Myocyte (in vitro differentiated cells): ENCODE measurements at places on chromosomes 3 and 15. TPM values are rescaled to one million over a fixed set of nuclear protein-coding genes. Genes with fewer than 3 reads are reported as not detected.

DNA sequence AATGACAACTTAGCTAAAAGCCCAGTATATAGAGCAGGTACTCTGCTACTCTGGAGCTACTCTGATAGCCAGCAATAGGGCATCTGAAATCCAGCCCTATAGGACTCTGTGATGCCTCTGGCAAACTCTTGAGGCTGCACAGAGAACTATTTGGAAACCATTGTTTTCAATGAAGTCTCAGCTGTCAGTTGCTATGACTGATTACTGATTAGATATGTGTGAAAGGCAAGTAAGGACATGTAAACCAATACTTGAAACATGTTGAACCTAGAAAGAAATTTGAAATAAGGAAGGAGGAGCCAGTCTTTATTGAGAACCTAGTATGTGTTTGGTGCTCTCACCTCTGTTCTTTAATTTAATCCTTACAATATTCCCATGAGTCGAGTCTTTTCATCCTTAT, 40.2 kb upstream of the CRTC3 start:
- no peak for DNase-seq

Gene MUC20
- total RNA-seq, result 0.10 and 0.96 TPM in 2 replicates

GRCh38 chr15:98700519-98700918, 52.2 kb downstream of the IGF1R start:
- DNase-seq, result peak; percentile 50

DNA sequence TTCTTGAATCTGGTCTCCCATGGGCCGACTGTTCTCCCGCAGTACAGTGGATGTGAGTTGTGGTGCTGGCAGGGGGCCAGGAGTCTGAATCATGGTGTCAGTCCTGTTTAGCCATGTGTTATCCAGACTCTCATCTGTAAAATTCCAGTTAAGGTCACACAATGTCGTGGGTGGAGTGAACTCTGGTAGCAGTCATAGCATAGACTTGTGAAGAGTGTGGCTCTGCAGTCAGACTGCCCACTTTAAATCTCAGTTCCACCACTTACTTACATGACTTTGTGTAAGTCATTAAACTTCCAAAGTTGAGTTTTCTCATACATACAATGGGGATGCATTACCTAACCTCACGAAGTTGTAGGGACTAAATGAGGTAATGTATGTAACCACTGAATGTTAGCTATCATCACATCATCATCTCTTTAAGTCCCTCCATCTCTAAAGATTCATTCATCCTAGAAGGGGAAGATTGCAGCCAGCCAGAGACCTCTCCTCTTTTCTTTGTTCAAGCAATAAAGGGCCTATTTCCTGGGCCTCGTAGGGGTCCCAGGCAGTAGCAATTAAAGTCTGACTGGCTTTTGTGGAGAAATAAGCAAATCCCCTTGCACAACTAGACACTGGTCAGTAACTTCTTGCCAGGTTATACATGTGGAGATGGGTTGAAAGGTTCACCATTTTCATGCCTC, 93.9 kb downstream of the PCCB start:
- DNase-seq, result peak; percentile 96

DNA sequence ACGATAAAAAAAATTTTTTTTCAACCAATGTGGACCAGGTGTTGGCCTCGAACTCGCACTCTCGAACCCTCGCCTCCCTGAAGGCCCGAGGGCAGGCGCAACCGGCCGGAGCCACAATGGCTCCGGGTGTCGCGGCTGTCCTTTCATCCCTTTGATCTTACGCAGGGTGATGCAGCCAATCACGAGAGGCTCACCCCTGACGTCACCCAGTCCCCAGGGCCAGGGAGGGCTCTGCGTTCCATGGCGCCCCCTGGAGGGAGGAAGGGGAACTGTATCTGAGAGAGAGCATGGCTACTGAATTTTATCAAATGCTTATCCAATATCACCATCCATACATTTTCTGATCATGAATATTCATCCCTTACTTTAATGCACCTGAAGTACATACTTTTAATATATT, 15.4 kb upstream of the GMNC start:
- no peak for DNase-seq

Gene ZNF35
- 15.3 and 18.7 TPM in 2 replicates for total RNA-seq

DNA sequence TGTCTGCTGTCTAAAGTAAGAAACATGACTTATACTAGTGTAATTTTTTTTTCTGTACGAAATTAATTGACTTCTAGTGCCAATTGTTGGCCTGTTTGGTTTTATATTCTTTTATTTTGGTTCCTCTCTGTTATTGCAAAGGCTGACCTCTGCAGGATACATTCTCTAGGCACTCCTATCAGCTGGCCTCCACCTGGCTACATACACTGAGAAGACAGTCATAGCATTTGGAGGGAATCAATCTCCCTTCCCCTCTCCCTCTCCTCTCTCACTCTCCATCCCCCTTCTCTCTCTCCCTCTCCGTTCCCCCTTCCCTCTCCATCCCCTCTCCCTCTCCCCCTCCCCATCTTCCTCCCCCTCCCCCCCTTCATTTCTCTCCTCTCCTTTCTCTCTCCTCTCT, 116.7 kb downstream of the MCTP2 start:
- no peak for DNase-seq

- DNase-seq, result no peak
Measured at GRCh38 chr3:73540969-73541740, 83.6 kb downstream of the PDZRN3 start.

Gene DUOX1
- not detected in 2 replicates for total RNA-seq

GRCh38 chr15:90959894-90960293, 5.2 kb downstream of the RCCD1 start:
- DNase-seq, result peak; percentile 52

GRCh38 chr3:174329321-174329720, 529.8 kb upstream of the NAALADL2 start:
- peak; percentile 18 for DNase-seq

Gene GCNT3
- 0.68 and 1.7 TPM in 2 replicates for total RNA-seq

Gene MINAR1
- total RNA-seq, result 1.3 and 2.5 TPM in 2 replicates

DNA sequence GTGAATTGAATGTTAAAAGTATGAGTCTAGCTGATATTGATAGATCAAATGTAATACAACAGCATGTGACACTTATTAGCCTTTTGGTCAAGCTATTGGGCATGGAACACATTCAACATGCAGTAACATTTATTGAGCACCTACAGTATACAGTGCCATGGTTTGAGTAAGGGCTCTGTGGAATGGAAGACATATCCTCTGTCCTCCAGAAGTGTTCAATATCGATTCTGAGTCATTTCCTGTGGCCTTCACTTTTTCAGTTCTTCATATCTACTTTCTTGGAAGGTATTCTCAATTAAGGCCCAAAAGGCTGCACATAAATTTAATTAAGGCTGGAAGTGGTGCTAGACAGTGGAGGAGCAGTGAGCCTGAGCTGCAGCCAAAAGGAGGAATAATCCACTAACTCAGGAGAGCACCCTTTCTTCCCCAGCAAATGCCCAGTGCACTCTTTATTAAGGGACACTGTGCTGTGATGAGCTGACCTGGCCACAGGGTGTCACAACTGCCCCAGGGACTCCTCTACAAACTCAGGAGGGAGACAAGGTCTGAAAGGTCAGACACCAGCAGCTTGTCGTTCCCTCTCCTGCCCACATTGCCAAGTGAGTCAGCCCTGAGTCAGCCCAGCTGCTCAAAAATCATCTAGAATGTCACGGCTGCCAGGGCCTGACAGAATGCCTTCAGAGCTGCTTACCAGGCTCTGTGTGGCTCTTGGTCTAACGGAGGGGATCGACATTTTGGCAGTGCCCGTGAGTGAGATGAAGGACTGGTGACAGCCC, 544.8 kb downstream of the AGBL1 start:
- peak; percentile 99 for DNase-seq

GRCh38 chr15:72770673-72771328, 12.8 kb downstream of the ADPGK start:
- peak; percentile 11 for DNase-seq

DNA sequence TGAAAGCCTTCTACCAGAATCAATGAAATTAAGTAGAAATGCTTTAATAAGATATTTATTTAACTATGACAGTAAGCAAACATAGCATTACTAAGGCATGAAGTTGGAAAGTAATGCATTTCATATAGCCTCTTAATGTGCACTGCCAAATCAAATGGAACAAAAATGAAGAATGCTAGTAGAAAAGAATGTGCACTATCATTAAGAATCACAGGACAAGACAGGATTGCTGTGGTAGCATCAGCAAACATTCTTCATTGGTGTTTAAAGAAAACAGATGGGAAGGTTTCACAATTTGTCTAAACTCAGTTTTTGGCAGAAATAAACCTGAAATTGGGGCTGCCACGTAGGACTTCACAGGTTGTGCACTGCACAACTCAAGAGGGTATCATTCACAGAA, 168.9 kb downstream of the CNTN3 start:
- no peak for DNase-seq

GRCh38 chr15:78368651-78369050, 28.5 kb downstream of the CRABP1 start:
- DNase-seq, result no peak
